ENCODE measurements at places on chromosomes 13 and 19.
A peak's percentile ranks its signal among the peaks of the same experiment; 100 is the strongest.

GRCh38 chr19:28553005-28553404, 659.9 kb downstream of the UQCRFS1 start:
- DNase-seq = no peak

DNA sequence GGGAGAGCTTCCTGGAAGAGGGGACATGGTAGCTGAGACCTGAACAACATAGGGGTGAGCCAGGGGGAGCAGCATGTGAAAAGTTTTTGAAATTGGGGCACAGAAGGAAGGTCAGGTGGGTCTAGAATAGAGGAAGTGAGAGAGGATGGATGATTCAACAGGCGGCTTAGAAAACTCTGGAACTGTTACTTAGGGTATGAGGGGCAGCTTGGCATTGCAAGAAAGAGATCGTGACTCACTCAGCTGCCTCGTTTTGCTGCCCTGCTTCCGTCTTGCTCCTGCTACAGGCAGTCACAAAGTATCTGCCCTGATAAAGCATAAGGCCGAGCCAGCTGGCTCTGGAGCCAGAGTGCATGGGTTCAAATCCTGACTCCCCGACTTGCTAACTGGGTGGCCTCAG, 1.3 kb upstream of the CEACAM20 start:
- peak; percentile 70 for DNase-seq

DNA sequence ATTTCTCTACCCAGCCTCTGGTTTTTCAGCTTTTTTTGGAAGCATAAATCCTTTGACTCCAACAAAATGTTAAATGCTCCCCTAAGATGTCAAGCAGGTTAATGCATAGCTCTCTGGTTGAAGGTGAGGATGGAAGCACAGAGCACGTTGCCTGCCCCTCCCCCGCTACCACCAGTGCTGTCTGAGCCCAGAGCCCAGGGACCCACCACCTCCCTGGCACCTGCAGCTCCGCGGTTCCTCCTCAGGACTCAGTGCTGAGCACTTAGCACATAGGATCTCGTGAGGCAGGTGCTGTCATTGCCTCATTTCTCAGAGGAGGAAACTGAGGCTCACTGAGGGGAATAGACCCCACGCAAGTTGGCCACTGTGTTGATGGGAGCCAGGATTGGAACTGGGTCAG, 48.6 kb downstream of the DPF1 start:
- no peak for DNase-seq

GRCh38 chr19:45027371-45027770, 11.5 kb upstream of the CLASRP start:
- DNase-seq = no peak

DNA sequence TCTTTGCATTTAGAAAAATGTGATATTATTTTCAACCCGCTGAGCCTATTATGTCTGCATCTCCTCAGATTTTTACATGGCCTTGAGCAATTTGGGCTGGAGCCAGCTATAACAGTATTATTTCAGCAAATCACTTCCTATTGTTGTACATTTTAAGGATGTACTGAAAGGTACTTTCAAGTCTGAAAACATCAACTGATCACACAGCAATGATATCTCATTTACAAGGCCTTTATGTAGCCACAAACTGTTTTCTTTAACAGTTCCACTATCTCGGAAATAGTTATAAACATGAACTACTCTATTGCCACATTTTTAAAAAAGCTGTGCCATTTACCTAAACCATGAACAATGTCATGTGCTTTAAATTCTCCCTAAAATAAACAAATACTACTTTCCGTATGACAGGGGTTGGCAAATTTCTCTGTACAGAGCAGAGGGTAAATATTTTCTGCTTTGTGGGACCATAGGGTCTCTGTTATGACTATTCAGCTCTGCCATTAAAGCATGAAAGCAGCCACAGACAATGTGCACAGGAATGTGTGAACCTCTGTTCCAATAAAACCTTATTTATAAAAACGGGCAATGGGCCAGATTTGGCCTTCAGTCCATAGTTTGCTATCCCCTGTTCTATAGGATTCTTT, 560.4 kb downstream of the GPC6 start:
- no peak for DNase-seq

DNA sequence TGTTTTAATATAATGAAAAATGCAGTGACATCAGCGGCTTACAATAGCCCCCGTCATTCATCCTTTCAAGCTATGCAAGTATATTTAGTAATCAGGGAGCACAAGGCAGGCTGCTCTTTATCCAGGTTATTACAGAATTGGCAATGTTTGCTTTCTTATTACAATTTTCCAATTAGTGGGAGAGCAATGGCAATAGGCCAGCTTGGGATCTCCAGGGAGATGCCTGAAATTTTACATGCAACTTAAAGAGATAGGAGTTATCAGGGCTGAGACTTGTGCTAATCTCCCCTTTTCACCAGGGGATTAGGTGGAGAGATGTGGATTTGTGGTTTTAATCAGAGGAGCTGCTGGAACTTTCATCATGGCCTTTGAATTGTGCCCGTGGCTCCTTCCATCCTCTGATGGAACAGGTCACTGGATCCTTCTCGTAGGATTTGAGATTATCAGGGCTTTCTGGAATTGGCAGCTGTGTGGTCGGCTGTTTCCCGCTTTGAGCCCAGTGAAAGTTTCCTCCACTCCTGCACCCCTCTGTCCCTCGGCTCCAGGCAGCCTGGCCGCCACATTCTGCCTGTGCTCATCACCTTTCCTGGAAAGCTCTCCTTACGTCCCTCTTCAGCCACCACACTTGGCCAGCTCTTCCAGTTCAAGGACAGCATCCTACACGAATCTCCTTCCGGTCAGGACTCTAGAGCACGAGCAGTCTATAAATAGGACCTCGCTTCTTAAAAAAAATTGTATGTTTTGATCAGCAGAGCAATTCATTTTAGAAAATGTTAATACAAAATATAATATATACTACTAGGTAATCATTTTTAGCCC, 47.0 kb downstream of the CBY2 start:
- no peak for DNase-seq

DNA sequence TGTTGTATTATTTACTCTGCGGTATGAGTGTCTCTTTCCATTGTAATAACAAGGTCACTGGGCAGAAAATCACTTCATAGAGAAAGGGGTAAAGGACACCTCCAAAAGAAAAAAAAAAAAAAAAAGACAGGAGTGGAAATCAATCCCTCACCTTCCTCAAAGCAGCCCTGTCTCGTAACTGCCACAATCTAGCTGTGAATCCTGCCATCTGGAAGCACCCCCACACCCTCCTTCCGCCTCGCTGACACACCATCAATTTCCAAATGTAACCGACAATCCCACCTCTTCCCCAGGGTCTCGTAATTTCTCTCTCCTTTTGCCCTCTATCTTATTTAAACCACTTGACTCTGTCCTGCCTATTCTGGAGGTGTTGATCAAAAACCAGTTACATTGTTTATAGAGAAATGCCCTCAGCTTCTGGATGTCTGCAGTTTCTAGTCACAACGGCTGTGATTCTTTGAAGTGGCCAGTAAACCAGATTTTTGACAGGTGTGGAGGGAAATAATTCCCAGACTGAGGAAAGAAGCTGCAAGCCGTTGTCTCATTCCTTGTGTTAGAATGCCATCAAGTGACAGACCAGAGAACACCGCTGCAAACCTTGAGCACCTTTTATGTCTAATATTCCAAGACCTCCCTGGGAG, 9.1 kb upstream of the POP4 start:
- DNase-seq = peak; percentile 54

- DNase-seq = no peak
Observed at GRCh38 chr13:37587236-37587635, 11.3 kb downstream of the POSTN start.

- DNase-seq = no peak
Observed at GRCh38 chr13:94093652-94094315, 385.7 kb downstream of the DCT start.

- no peak for DNase-seq
Observed at GRCh38 chr13:45194081-45194939, 6.5 kb downstream of the KCTD4 start.

- peak; percentile 46 for DNase-seq
Observed at GRCh38 chr13:94325650-94326049, 153.8 kb downstream of the DCT start.

- DNase-seq = no peak
Observed at GRCh38 chr19:4320419-4320818, 16.0 kb downstream of the FSD1 start.

GRCh38 chr19:19581391-19581790, 37.1 kb downstream of the PBX4 start:
- DNase-seq = no peak

GRCh38 chr13:108760129-108760528, 130.7 kb downstream of the MYO16 start:
- DNase-seq = no peak

DNA sequence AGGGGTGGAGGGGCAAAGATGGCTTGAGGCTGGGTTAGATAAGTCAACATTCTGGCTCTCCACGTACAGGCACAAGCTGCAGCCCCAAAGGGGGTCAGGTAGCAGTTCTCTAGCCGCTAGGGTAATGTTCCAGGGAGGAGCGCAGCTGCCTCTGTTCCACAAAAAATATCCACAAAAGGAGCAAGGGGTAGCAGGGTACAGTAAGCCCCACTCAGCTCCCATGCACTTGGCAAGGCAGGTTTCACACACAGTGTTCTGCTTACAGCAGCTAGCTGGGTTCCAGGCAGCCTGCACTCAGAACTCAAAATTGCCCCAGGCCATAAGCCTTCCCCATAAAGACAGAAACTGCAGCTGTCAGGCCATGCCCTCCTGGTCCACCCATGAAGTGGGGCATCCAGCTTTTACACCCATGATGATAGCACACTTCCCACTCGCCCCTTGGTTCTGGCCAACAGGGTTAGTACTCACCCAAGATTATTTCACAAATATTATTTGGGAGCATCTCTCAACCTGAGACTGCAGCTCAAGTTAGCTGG, 130.0 kb downstream of the CYSLTR2 start:
- DNase-seq = no peak

- peak; percentile 80 for DNase-seq
Observed at GRCh38 chr19:16825312-16826052, 3.7 kb upstream of the SIN3B start.

GRCh38 chr13:36163809-36164308, 32.7 kb upstream of the DCLK1 start:
- DNase-seq = peak; percentile 93

GRCh38 chr19:5126498-5127223, 157.7 kb downstream of the KDM4B start:
- DNase-seq = no peak

GRCh38 chr19:11887234-11887610, 360 bp upstream of the ZNF69 start:
- DNase-seq = no peak

DNA sequence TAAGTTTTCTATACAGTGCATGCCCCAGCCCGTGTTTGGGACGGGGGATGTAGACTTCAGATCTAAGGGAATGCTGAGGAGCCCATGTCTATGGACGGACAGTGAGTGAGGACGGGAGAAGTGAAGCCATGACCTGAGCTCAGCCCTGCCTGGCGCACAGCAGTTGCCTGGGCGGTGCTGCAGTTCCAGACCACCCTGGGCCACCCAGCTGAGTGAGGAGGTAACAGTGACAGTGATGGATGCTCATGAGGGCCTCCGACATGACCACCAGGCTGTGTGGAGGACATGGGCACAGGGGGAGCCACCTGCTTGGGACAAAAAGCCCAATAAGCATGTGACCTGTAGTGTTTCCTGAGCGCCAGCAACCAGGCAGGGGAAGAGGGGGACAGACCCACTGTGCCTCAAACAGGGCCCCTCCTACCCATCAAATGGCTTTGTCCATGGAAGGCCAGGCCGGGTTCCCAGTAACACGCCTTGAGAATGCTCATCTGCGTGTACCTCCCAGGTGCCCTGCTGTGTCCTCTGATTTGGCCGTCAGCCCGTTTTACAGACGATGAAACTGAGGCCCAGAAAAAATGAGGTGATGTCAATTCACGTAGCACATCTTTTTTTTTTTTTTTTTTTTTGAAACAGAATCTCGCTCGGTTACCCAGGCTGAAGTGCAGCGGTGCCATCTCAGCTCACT, 22.6 kb downstream of the NOSIP start:
- DNase-seq = no peak

GRCh38 chr19:43729919-43730318, 14.0 kb downstream of the IRGC start:
- DNase-seq = no peak

DNA sequence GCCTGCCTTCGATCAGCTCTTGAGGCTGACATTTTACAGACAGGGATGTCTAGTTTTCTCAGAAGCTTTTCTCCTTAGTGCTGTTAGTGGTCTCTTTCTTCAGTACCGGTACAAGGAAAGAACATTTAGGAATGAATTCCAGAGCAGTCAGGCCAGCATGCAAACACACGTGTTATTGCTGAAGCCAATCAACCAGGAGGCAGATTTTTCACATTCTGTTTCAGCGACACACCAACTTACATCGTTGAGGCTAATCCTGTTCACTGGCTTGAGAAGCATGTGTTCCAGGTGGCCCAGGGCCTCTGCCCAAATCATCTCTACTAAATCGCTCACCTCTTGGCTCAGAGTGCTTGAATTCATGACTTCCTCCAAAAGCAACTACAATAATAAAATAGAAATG, 19.2 kb downstream of the PARP4 start:
- DNase-seq = no peak

- DNase-seq = no peak
Observed at GRCh38 chr13:43306372-43306771, 283.0 kb downstream of the DNAJC15 start.

DNA sequence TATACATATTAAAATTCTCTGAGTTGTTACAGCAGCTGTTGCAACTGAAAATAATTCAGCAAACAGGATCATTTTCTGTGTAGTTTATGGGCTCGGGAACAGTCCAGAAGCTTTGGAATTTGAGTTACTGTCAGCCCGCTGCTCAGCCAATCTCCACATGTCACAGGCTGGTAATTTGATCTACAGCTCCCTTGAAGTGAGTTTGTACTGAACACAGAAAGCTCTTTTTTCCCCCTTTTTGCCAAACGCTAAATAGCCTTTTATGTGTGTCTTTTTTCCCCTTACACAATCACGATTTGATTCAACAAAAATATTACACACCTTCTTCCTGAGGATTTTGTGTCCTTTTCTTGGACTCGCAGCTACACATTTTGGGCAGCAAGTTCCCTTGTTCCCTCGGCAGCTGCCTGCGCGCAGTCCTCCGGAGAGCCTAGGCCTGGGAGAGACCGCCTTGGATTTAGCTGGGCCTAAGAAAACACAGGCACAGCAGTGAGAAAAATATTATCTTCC, 371.4 kb downstream of the KCNRG start:
- DNase-seq = peak; percentile 44

DNA sequence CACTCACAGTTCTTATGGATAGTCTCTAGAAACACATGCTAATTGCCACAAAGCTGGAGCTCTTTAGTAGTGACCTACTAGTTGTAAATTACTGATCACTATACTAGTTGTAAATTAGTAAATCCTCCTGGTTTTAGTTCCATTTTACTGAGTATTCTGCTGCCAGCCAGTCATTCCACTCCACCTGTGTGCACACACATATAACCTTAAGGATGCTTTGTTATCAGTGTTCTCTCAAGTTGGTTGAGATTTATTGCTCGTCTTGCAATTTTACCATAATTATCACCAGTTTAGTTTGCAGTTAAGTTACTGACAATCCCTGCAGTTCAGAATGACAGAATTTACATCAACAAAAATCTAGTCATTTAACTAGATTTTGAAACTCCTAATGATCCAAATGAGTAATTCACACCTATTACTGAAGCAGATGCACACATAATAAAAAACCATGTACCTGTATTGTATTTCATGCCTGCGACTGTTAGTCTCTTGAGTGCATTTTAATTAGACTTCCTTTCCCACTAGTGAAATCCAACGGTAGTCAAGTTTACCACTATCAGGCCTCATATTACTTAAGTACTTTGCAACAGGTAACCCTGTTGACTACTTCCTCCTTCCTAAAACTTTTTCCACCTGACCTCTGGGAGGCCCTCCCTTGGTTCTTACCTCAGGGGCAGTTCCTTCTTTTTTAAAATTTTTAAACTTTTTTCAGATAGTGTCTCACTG, 7.6 kb downstream of the TPT1 start:
- no peak for DNase-seq

- no peak for DNase-seq
Observed at GRCh38 chr13:76222511-76222910, 586.4 kb downstream of the LMO7 start.

Measured in M059J (cell line).